ENCODE measurements at places on chromosomes 1 and 21. TPM values are rescaled to one million over a fixed set of nuclear protein-coding genes. Genes with fewer than 3 reads are reported as not detected.

GRCh38 chr1:205243350-205244191, 15.8 kb downstream of the TMCC2 start:
- DNase-seq, result no peak

- DNase-seq, result no peak
Observed at GRCh38 chr1:201791779-201792173, 37.2 kb upstream of the IPO9 start.

GRCh38 chr21:28719723-28720122, 273.0 kb downstream of the LTN1 start:
- no peak for DNase-seq

GRCh38 chr1:8104278-8105236, 78.4 kb upstream of the ERRFI1 start:
- no peak for DNase-seq

GRCh38 chr1:31855038-31855845, 39.4 kb upstream of the SPOCD1 start:
- DNase-seq, result no peak

SPAG17 gene
- 2.2 TPM for total RNA-seq

PDE9A gene
- total RNA-seq, result 2.2 TPM

TMEM125 gene
- not detected for total RNA-seq

RGSL1 gene
- total RNA-seq, result not detected

CYYR1 gene
- not detected for total RNA-seq

AADACL3 gene
- not detected for total RNA-seq

DCST2 gene
- total RNA-seq, result not detected

Data from natural killer cell treated with Interleukin-12 subunit alpha and Interleukin-12 subunit beta and Interleukin-15 and Interleukin-18, amount 100 ng/mL, for 72 hours (primary cell).